ENCODE measurements at places on chromosomes 4 and X.

DNA sequence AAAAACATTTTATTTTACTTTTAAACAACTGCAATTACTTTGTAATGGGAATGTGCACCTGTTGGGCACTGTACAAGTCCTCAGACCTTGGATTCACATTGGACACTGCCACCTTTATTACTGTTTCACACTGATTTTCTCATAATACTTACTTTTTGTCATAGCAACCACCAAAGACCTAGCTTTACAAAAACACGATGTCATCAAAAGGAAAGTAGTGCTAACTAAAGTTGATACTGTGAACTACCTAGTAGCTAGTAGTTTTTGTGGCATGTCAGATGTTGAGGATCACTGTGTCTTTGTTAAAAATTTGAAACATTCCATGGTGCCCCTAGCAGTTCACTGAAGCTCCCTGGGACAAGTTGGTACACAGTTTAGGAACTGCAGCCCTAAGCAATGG lies 62.9 kb upstream of the HOPX start:
- no peak for DNase-seq

GRCh38 chr4:38094419-38094818 lies 134.2 kb downstream of the PTTG2 start:
- DNase-seq: no peak

- no peak for DNase-seq
These were observed 38.7 kb upstream of the GYPA start for GRCh38 chr4:144179152-144179739.

DNA sequence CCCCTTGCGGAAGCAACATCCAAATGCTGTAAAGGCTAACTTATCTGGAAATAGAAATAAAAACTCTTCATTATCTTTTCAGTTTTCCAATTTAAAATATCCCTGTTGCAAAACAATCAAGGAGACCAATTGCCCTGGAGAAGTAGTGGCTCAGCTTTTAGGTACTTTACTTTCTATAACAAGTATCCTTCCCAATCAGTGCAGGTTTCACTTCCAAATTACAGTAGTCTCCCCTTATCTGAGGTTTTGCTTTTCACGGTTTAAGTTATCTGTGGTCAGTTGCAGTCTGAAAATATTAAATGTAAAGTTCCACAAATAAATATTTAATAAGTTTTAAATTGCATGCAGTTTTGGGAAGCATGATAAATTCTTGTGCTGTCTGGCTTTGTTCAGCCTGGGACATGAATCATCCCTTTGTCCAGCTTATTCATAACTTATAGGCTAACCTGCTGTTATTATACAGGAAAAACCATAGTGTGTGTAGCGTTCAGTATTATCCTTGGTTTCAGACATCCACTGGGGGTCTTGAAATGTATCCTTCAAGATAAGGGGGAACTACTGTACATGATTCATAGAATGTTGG lies 973.1 kb upstream of the GRID2 start:
- no peak for DNase-seq

DNA sequence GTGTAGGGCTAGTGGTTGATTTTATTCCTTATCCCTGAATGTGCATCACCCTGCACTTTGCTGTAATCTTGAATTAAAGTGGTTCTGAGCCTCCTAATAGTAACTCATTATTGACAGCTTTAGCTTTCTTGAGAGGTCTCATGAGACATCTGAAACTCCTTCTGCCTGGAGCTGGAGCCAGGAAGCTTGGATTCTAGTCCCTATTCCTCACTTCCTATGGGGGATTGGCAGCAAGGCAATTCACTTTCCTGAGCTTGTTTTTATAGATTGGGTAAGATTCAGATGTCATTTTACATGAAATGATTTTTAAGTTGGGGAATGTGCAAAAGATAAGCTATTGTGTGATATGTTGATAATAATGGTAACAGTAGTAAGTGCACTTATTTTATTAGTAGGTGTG lies 17.1 kb upstream of the ETNPPL start:
- no peak for DNase-seq

- no peak for DNase-seq
These were observed 27.1 kb downstream of the RAPGEF2 start for GRCh38 chr4:159129814-159130550.

DNA sequence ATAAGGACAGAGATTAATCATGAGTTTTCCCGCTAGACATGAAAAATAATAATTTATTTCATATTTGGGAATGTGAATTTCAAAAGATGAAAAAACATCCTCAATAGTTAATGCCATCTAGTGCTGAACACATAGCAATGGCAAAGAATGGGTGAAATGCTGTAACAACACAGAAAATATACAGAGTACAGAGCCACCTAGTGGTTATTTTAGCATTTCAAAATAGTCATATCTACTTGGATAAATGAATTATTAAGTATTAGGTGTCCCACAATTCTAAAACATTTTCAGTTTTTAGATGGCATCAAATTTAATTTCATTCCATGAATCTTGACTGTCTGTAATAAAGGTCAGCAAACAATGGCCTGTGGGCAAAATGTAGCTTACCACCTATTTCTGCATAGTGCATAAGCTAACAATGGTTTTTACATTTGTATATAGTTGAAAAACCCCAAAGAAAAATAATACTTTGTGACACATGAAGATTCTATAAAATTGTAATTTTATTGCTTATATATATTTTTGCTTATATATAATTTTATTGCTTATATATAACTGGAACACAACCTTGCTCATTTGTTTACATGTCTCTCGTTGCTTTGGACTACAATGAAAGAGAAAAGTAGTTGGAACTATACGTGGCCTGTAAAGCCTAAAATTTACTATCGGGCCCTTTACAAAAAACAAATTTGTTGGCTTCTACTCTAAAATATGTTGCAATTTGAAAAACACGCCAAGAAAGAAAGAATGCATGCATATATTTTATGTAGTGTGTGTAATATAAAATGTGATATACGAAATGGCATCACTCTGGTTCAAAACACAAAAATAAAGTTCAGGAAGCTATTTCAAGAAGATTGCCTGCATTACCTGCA lies 99.1 kb upstream of the FAM47C start:
- no peak for DNase-seq

- no peak for DNase-seq
These were observed 16.6 kb downstream of the ARHGAP24 start for GRCh38 chr4:85491527-85491926.

DNA sequence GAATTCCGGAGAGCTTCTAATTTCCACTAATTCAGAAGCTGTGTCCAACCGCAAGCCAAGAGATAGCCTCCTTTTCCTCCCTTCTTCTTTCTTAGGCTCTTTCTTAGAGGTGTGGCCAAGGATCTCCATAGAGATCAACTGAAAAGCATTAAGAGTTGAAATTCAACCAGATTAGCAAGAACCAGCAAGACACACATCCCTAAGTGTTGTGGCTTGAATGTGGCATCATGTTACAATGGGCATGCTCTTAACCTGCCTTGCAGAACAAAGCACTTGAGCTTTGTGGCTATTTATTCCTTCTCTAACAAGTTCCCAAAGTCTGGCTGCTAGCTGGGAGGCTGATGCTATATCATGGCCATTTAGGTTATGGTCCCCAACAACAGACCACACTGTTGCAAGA lies 10.4 kb downstream of the ANOS1 start:
- no peak for DNase-seq

DNA sequence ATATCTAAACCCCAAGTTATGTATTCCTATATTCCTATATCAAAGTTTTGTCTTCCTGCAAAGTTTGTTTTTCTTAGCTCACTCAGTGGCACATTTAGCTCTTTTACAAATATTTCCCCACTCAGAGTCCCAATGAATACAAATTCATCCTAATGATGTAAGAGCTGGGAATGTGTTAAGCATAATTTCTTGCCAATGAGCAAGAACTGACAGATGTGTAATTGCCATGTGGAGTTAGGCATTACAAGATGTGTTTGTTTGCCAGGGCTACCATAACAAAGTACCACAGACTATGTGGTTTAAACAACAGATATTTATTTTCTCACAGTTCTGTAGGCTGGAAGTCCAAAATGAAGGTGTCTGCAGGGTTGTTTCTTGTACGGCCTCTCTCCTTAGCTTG lies 302.1 kb downstream of the KCTD8 start:
- DNase-seq: no peak

DNA sequence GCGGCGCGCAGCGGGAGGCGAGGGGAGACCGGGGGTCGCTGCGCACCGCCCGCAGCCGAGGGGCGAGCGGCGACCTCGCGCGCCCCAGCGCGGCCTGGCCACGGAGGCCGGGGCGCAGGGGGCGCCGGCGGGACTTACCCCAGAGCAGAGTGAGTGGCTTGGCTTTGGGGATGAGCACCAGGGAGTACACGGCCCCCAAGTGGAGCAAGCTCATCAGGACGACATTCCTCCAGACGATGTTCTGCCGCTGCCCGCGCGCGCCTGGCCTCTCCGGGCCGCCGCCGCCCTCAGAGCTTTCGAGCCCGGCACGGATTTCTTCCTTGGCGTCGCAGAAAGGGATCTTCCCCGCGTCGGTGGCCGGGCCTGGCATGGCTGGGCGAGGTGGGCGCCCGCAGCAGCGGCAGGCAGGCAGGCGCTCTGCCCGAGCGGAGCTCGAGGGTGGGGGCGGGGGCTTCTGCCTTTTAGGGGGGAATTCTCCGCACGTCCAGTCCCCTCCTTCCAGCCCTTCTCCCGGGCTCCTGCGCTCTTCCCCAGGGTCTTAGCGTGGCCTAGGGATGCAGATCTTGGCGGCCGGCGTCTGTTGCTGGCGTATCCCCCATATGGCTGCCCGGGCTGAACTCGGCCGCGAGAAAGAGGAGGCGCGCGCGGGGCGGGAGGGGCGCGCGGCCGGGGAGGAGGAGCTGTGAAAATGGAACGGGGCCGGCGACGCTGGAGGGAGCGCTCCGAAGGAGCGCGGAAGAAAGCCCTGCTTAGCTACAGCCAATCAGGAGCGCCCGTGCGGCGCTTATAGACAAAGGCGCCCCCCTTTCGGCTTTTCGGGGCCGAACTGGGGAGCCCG lies at the start of gene SCD5:
SCD5 (minus strand) TSS at position 629 of the 838 bp plus-strand sequence; CDS start at position 370, 259 bp downstream.
- DNase-seq: peak; percentile 57

DNA sequence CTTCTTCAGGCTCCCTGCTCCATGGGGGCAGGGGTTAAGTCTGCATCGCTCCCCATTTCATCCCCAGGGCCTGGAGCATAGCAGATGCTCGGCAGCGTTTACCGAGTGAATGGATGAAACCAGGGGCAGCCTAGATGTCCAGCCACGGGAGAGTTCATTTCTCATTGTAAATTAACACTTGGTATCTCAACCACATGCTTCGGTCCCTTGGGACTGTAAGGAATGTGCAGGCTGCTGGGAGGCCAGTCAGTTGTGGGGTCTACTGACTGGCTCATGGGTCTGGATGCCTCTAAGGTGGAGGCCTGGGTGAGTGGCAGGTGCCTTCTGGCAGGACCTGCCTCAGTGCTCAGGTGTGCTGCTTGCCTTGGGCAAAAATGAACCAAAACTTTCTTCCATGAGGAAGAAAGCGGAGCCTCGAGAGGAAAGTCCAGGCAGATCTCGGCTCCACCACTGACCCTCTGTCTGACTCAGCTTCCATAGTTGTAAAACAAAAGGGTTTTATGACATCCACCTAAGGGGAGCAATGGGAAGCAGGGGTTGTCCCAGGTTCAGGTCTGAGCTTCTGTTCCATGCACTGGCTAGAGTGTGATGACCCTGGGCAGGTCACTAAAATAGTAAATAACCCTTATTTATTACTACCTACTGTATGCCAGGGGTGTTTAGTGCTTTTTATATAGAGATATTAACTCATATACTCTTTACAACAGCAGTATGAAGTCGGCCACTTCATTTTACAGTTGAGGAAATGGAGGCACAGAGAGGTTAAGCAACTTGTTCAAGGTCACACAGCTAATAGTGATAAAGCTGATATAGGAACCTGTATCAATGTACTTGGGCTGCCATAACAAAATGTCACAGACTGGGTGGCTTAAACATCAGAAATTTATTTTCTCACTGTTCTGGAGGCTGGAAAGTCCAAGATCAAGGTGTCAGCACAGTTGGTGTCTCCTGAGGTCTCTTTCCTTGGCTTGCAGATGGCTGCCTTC lies 144.3 kb upstream of the STX18 start:
- no peak for DNase-seq

DNA sequence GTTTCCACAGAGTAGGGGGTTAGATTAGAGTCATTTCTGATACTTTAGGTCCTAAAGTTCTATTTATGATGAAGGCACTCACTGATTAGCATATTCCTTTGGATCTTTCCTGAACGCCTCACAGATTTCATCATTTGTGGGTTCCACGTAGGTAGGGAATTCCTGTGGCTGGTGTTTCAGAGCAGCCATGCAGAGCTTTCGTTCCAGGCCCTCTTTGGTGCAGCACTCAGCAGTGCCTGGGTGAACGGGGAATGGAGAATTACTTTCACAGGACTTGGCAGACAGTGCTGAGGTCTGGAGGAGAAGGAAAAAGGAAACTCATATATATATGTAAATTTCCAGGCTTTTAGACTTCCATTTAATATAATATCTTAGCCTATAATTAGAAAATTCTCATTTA lies 18.5 kb downstream of the GC start:
- no peak for DNase-seq

- peak; percentile 8 for DNase-seq
These were observed 108.7 kb upstream of the ATP6AP2 start for GRCh38 chrX:40471965-40472648.

GRCh38 chrX:56600141-56600540 lies 36.7 kb downstream of the UBQLN2 start:
- DNase-seq: no peak

DNA sequence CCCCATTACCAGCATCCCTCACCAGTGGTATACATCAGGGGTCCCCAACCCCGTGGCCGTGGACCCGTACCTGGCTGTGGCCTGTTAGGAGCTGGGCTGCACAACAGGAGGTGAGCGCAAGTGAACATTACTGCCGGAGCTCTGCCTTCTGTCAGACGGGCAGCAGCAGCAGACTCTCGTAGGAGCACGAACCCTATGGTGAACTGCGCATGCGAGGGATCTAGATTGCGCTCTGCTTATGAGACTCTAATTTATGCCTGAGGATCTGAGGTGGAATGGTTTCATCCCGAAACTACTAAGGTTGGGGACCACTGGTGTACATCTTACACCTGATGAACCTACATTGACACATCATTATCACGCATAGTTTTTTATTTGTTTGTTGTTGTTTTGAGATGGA lies 52.8 kb upstream of the DHX15 start:
- no peak for DNase-seq

- no peak for DNase-seq
These were observed 277.6 kb downstream of the SPANXN1 start for GRCh38 chrX:145524931-145525330.

DNA sequence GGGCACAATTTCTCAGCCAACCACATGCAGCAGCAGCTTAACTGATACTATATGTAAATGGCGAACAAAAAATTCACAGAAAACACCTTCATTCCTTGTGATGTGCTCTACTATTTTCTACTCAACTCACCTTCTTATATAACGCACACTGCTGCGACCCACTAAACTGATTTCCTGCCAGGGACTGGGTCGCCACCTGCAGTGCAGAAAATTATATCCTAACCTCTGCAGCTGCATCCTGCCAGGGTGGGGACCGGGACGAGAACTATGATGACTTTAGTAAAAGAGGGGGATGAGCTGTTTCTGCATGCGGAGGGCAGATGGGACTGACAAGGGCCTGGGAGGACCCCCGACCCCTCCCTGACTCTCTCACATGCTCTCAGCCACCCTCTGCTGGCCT lies 27.4 kb downstream of the ABLIM2 start:
- no peak for DNase-seq

- DNase-seq: no peak
These were observed 202.8 kb upstream of the GRID2 start for GRCh38 chr4:92100975-92101374.
